RPMI7951 (cell line): ENCODE measurements at places on chromosomes 7 and 10. TPM values are rescaled to one million over a fixed set of nuclear protein-coding genes. Genes with fewer than 3 reads are reported as not detected.

GRCh38 chr7:26199301-26200037 lies 1.1 kb downstream of the HNRNPA2B1 start:
- peak; percentile 54 for DNase-seq

- DNase-seq: no peak
These were observed 32.6 kb upstream of the GJD4 start for GRCh38 chr10:35572583-35572982.

DNA sequence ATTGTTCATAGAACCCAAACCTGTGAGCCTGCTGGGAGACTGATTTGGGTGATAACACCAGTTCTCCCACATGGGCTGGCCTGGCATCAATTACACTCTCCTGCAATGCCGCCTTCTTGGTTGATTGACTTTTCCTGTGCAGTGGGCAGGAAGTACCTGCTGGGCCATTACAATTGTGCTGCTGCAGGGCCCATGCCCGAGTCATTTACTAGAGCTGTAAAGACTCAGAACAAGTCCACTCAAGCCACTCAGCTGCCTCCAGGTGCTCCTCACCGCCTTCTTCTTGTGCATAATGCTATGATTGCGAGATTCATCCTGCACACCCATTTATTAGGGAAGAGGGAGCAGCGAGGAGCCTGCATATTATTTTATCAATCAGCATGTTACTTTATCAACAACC lies 264.0 kb downstream of the TCERG1L start:
- no peak for DNase-seq

GRCh38 chr10:11145495-11145855 lies 127.8 kb downstream of the CELF2 start:
- DNase-seq: no peak

CCDC172 gene
- total RNA-seq: not detected in 2 replicates

TRRAP gene
- total RNA-seq: 9.5 and 10.1 TPM in 2 replicates

FBXL13 gene
- total RNA-seq: 0.96 and 1.4 TPM in 2 replicates
